Fibroblast of the aortic adventitia (primary cell): ENCODE measurements at places on chromosomes 7 and 10. TPM values are rescaled to one million over a fixed set of nuclear protein-coding genes. Genes with fewer than 3 reads are reported as not detected.

DNA sequence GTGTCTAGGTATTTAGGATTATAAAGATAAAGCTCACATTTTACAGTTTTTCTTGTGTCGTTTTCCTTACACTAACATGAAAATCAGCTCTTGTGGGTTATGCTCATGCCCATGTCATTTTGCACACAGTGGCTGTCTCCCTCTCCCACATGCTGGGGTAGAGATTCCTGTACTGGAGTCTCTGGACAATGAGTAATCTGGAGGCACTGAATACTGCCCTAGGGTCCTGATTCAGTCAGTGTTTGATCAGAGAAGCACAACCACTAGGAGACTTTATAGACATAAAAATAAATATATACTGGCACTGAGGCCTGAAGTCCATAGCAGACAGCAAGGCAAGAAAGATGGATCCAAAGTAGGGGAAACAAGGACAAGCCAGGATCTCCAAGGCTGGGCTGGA is 1008.8 kb downstream of the KCNMA1 start:
- DNase-seq: no peak

DNA sequence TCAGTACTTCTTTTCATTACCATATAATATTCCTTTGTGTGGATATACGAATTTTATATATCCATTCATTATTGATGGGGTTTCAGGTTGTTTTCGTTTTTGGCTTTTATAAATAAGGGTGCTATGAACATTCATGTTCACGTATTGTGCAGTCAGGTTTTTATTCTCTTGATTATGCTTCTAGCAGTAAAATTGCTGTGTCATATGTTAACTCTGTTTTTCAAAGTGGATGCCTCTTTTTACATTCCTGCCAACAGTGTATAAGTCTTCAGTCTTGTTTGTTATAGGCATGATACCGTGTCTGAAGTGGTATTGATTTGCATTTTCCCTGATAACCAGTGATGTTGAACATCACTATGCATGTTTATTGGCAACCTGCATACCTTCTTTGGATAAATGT is 127.1 kb upstream of the CNTNAP2 start:
- no peak for DNase-seq

DNA sequence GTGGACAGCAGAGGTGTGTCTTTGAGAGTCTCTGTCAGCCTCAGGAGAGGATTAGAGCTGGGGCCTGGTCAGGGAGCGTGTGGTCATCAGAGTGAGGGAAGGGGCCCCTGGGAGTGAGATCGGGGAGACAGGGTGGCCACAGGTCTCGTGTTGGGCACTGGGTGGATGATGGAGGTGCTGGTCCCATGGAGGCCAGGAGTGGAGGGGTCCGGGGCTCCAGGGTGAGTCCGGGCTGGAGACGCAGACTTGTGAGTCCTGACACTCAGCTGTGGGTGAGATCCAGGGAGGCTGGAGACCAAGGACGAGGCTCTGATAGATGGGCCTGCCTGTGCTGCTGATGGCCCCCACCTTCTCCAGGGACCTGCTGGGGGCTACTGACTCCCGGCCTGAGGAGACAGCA is 88.6 kb downstream of the DYNC2I1 start:
- no peak for DNase-seq

DNA sequence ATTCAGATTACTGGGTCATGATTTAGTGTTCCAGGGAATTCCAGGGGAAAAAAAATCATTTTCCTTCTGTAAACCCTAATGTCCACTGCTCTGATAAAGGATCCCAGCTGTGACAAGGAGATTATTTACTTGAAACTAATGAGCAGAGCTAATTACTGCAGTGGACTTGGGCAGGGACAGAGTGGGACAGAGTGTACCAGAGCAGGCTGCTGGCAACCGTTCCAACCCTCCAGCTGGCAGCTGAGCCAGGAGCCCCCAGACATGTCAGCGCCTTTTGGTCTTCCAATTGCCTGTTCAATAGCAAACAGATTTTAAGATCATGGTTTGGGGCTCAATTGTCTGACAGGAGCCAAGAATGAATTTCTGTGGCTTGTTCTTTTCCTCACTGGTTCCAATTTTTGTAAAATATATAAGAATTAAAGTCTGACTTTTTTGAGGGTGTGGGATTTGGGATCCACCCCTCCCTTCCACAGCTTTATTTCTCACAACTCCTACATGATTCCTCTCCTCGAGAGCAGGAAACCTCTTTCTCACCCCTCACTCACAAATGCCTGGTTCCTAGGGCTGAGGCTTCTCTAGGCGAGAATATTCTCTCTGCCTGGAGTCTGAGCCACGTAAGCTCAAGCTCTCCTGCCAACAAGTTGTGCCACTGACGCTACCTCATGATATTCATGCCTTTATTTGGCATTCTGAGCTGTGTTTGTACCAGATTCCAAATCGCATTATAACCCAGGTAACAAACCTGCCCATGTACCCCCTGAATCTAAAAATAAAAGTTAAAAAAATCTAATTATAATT is 20.6 kb upstream of the FAM180A start:
- no peak for DNase-seq

DNA sequence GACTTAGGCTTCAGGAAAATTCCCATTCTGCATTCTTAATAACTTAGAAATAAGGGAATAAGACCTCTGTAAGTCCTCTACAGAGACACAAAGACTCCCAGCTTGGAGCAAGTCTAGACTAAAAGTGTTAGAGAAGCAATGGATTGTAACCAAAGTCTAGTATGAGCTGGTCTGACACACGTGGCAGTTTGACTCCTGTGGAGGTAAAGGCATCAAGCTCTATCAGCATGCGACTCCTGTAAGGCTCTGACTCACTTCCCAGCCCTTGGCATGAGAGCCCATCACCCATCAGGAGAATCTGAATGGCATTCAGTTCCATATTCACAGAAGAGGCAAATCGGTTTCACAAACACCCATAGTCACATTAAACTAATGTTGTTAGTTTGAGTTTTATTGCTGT is 4.4 kb upstream of the VSTM4 start:
- no peak for DNase-seq

DNA sequence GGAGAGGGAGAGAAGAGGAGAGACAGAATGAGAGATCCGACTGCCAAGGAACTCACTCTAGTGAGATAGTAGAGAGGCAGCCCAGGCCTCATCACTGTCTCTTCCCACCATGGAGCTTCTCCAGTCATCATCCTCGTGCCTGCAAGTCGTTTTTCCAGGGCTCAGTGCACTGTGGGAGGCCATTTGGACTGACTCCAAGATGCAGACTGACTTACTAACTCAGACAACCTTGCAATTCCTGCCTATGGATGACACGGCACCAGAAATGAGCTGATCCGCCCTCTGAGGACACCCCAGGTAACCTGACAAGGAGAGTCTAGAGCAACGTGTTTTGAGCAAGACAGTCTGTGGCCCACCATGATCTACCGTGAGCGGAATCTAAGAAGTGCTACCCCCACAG is 154.9 kb downstream of the GLI3 start:
- no peak for DNase-seq

- DNase-seq: no peak
Observed at GRCh38 chr10:71337219-71337701, 18.2 kb downstream of the SLC29A3 start.

Gene ZNF438
- 2.9 and 8.0 TPM in 2 replicates for total RNA-seq

DNA sequence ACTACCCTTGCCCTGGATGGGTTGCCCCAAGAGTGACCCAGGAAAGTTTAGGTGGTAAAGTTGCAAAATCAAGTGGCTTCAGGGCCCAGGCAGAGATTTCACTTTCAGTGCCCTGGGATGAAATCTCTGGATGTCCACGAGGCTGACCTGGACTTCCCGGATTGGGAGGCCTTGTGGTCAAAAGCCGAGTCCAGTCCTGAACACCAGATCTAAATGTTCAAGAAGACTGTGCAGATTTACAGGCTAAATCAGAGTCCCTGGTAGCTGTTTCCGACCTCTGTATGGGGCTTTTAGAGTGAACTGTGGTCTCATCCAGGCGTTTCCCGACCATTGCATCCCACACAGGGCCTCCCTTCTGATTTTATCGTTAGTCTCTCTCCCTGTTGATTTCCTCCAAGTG is 95.3 kb downstream of the WDR11 start:
- no peak for DNase-seq

DNA sequence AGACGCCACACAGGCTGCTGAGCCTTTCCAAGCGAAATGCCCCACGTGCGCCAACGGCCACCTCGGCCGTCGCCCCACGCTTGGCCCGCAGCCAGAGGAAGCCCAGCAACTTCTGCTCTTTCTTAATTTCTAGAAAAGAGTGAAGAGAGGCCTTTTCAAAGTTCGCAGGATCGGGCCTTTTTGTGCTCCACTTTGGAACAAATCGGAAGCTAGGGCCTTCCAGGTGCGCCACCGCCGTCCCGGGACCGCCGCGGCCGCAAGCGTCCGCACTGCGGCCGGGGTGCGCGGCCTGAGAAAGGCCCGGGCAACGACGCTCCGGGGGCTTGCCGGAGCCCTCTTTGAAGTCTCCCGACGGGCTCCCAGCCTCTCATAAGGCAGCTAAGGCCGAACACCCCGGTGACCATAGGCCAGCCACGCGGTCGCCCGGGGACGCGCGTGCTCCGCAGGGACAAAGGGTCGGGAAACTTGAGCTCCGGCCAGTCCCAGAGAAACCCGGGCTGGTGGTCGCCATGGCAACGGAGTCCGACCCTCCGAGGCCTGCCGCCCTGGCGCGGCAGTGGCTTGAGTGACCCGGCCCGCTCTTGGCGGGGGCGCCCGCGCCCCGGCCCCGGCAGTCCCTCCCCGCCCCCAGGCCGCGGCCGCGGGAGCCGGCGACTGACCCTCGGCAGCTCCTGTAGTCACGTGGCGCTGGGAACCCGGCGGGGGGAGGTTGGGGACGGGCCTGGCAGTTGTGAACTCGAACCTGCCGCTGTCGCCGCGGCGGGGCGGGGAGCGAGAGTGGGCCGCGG is at the start of gene REPIN1:
REPIN1 (plus strand) TSS at position 727 of the 788 bp plus-strand sequence. CDS start 890 bp downstream, outside the sequence.
- peak; percentile 73 for DNase-seq

DNA sequence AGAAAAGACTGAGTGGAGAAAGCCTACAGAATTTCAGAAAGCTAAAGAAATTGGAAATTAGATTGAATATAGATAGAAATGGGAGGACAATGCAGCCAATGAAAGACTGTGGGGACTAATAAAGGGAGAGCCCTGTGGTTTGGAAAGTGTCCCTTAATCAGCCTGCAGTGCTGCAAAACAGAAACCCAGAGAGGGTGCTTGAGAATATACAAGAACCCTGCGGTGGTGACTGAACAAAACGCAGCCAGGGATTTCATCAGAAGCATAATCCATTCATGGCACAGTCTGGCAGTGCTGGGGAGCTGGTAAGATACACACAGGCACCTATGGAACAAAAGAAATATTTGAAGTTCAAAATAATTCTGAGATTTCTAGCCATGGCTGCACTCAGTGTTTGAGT is 19.1 kb downstream of the CEP41 start:
- DNase-seq: peak; percentile 66

DNA sequence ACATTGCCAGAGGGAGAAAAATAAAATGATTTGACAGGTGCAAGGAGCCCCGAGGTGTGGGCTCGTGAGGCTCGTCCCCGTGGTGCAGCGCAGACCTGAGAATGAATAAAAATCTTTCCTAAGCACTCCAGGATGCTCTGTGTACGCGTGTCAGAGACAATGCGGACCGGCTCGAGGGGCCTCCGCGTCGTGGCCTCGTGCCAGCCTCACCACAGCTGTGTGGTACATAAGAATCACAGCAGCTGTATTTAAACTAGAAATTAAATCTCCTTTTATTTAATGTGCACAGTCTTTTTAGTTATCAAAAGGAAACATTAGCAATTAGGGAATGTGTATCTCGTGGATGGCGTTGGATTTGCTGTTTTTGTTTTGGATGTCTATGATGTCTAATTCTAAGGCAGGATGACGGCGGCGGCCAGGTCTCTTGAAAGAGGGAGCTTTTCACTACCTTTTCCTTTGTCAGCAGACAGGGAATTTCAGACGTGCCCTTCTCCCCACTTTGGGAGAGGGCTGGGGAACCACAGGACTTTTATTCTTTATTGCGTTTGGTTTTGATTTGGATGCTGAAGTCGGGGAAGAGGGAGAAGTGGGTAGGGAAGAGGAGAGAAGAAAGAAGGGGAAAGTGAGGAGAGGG is 365.3 kb upstream of the SHH start:
- no peak for DNase-seq

- peak; percentile 57 for DNase-seq
Observed at GRCh38 chr7:152520861-152521302, 85.1 kb upstream of the KMT2C start.

Gene TAS2R5
- total RNA-seq: 1.4 TPM in 1 of 2 replicates, not detected in the other

DNA sequence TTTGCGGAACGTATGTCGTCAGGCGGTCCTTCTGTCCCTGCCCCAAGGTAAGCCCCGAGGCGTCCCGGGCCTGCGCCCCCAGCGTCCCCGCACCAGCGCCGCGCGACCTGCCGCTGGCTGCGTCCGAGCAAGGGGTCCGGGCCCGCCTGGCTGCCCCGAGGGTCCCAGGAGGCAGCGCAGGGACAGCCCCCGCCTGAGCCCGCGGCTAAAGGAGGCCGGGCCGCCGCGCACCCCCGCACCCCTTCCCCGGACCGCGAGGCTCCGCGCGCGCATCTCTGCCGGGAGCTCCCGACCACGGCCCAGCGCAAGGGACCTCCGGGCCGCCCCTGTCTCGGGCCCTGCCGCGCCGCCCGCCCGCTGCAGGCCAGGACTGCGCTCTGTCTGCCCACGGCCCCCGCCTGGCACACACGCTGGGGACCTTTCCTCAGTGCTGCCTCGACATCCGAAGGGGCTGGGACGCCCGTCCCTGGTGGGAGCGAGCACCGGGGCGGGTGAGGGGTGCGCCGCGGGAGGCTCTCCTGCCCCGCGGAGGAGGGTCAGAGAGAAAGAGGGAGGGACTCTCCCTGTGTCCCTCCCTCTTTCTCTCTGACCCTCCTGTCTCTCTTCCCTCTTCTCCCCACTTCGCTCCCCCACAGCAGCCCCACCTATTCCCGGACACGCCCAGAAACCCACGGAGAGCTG is 25.0 kb downstream of the SHH start:
- no peak for DNase-seq

- DNase-seq: no peak
Observed at GRCh38 chr7:155009570-155010157, 6.7 kb upstream of the PAXIP1 start.

DNA sequence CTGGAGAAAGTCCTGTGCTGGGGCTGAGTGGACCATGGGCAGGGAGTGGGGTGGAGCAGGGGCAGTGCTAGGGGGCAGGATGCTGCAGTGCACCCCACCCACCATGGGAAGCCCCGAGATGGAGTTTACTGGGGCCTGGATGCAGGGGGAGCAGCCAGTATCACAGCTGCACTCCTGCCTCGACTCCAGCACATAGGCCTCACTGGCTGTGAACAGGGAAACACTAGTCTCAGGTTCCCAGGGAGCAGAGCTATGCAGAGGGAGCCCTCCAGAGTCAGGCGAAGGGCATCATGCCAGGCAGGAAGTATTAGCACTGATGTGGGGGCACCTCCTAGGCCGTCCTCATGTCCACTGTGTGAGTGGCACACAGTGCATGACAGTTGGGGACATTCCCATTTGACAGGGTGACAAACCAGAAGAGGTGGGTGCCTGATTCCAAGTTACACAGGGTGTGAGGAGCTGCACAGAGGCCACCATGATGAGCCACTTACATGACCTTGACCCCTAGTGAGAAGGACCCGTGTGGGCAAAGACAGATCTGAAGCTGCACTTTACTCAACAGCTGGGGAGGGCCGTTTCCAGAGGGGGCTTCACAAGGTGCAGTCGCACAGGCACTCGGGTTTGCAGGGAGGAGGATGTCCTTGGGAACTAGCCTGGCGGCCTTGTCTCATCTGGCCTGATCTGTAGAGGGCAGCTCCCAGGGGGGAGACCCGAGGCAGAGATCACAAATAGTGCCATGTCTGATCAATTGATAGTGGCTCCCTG is 69.9 kb upstream of the LRRC4 start:
- DNase-seq: no peak
